ENCODE measurements at places on chromosomes 13 and 19. TPM values are rescaled to one million over a fixed set of nuclear protein-coding genes. Genes with fewer than 3 reads are reported as not detected.

Gene WDR88
- not detected for total RNA-seq

Gene C3
- 132 TPM for total RNA-seq

DNA sequence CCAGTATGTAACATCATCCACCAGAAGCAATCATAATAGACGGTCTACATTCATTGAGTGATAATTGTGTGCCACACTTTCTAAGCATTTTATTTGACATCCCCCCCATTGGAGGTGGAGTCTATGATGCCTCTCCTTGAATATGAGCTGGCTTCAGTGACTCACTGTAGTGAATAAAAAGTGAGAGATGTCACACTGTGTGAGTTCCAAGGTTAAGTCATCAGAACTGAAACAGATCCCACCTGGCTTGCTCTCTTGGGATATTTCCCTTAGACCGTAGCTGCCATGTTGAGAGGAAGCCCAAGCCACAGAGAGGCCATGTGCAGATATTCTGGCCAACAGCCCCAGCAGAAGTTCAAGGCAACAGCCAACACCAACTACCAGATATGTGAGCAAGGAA lies 12.6 kb downstream of the RTBDN start:
- no peak for DNase-seq

DNA sequence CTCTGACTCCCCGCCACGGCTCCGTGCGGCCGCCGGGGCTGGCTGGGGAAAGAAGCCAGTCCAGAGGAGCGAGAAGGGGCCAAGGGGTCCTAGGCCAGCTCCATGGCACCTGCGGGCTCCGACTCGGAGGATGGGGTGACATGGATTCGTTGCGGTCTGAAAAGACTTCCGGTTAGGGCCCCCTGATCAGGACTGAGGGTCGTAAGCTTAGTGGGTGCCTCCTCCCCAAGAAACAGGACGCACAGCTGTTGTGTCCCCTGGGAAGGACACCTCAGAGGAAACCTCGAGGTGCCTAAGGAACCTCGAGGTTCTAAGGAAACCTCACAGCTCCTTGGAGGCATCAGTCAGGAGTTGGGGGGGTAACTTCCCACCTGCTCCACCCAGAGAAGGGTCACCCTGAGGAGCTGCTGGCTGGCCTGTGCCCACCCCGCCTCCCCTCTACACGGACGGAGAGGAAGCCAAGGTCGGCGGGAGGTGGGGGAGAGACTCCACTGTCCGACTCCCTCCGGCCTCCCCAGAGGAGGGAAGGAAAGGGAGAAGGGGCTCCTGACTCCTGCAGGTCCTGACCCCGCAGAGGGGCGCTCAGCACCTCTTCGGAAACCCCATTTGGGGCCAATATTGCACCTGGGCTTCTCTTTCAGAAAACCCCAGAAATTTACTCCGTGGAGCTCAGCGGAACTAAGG lies 855 bp downstream of the ATP12A start:
- no peak for DNase-seq

DNA sequence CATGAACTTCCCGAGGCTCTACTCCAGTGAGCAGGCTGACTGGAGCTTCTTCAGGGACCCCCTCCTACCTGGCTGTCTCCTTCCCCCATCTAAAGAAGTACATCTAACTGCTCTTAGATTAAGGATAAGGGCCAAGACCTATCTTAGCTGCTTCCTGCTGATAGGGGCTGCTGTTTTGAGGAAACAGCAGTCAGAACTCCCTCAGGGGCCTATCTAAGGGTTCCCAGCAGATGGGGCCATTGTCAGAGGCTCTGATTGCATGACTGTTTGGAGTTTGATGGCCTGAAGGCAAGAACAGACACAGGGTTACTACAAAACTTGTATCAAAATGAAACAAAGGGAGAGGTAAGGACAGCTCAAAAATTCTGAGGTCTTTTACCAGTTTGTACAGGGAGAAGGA lies 2636.9 kb upstream of the PCDH20 start:
- DNase-seq: no peak
